ENCODE measurements at places on chromosomes 5 and 9.
A peak's percentile ranks its signal among the peaks of the same experiment; 100 is the strongest.

- no peak for DNase-seq
These were observed 517.2 kb downstream of the CAAP1 start for GRCh38 chr9:26375448-26375847.

DNA sequence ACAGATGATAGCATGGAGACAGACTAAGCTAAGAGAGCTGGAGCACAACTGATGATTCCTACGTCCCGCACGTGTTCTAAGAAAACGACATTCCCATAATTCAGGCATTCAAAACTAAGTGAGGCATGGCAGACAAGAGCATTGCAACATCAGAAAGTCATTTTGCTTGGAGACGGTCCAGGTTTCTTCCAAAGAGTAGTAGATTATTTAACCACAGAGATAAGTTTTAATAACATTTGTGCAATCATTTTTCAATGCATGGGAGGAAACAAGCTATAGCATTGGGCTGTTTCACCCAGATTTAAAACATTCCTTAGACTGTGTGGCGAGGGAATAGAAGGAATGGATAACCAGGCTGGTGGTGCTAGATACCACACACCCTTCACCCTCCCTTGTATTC lies 117.2 kb downstream of the APBA1 start:
- no peak for DNase-seq

- no peak for DNase-seq
These were observed 133.3 kb upstream of the C6 start for GRCh38 chr5:41346609-41347008.

- peak; percentile 65 for DNase-seq
These were observed 84.0 kb downstream of the HSD17B3 start for GRCh38 chr9:96217754-96218693.

DNA sequence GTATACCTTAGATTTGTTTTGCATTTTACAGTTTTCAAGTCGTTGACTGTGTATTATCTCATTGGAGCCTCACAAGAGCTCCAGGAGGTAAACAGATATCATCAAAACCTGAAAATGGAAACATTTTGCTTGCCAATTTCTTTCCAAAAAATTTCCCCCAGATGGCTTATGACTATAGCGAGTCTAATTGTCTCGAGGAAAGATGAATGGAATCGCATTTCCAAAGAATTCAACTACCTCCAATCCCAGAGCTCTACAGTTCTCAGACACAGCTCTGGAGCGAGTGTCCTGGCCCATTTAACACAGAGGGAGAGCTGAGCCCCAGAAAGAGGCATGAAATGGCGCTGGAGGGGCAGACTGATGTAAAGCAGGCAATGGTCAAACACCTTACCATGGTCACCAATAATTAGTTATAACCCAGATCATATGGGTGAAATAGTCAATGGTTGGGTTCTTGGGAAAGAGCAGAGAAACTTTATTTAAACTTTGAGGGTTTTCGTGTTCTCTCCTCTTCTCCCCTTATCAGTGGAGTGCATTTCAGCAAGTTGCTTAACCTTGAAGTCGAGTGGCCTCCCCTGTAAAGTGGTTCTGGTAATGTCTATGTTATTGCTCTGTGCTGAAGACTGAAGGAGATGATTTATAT lies 168.2 kb downstream of the ZDHHC21 start:
- DNase-seq, result no peak

DNA sequence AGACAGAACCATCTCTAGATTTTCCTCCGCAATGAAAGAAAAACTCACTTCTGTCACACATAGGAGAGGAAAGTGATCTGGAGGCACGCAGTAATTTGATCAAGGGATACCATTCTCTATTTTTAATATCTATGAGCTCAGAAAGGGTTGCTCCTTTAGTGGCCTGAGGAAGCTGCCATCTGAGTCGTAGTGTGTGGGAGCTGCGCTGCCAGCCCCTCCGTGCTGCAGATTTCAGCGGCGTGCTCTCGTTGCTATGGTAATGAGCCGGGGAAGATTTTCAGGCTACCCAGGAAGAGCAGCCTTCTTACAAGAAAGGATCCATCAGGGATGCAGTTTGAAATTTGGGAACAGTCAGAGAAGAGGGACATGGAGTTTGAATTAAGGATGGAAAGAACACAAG lies 17.1 kb upstream of the GOLM1 start:
- no peak for DNase-seq

- no peak for DNase-seq
These were observed 82.5 kb upstream of the LMNB1 start for GRCh38 chr5:126694403-126694802.

DNA sequence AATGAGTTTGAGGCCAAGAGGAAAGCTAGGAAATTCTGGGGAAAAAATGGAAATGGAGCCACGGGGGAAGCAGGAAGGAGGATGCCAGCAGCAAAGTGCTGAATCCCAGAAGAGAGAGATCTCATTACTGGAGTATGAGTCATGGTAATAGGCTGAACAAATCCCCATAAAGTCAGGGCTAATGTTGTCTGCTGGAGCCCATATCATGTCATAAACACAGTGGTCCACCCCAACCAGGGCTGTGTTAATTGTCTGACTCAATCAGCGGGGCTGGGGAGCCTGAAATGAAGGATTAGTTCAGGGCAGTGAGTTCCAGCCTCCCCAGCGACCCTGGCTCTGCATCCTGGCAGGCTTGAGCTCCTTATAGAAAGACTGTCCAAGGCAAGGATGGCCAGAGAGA lies 68.8 kb downstream of the TLR4 start:
- DNase-seq, result no peak

DNA sequence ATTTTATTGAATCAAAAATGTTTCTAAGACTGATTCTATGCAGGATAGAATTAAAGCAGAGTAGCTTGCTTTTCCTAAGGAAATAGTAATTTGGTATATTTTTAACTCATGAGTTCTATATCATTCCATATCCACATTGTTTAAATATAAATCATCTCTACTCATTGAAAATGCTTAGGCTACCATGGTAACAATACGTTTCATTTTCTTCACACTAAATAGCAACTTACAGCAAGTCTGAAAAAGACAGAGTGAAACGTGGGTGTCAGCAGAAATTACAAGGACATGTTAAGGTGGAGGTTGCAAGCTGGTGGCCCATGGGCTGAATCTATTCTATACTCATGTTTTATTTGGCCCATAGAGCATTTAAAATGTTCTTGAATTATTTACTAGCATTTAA lies 487.9 kb downstream of the ARHGEF28 start:
- no peak for DNase-seq

DNA sequence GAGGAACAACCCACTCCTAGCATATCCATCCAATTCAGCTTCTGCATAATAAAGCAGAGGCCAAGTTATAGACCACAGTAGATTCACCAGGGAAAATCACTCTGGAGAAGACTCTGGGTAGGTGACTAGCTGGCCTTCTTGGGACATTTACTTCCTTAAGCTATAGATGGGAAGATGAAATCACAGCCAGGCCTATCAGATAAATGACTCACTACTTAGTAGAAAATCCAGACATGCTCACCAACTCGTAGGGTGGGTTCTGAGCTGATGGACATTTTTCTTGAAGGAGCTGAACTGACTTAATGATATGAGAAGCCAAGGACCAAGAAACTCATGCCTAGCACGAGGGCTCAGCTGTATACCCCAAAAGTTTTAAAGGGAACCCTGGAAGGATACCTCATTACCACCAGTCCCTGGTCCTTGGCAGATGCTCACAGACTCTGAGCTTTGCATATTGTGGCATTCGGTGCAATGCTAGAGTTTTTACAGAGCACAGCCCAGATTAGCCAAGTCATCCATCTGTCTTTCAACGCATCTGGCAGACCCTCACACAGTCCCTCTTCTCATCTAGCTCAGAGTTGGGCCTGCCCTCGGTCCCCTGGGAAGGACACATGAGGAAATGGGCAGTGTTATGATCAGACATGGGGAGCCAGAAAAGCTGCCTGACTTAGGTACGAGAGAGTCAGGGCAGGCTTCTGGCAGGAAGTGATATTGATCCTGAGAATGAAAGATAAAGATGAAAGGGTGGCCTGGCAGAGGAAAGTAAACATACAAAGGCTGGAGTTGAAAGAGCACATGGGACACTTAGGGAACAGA lies 15.0 kb downstream of the ACSL6 start:
- DNase-seq, result no peak

DNA sequence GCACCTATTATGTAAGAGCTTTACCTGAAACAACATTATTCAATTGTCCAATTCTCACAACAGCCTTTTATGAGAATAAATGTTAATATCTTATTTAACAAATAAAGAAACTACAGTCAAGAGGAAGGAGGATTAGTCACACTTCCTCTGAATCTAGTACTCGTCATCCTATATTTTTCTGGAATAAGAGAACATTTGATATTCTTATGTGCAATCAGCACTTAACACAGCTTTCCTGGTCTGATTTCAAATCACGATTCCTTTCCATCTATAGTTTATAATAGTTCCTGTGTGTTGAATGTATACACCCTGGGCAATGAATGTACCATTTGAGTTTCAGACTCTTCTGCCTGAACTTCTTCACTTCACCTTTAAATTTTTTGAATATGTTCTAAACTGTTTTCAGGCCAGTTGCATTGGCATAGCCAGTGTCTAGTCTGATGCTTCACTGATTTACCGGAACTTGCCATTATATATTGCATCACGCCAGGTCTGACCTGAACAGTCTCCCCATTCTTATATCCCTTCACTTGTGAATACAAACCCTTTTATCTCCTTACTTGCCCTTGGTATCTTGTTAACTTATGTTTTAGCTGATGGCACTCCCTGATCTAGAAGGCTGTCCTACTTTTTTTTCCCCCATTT lies 698.3 kb downstream of the MAT2B start:
- DNase-seq, result no peak

- DNase-seq, result no peak
These were observed 11.5 kb downstream of the SNX30 start for GRCh38 chr9:112761912-112762655.

DNA sequence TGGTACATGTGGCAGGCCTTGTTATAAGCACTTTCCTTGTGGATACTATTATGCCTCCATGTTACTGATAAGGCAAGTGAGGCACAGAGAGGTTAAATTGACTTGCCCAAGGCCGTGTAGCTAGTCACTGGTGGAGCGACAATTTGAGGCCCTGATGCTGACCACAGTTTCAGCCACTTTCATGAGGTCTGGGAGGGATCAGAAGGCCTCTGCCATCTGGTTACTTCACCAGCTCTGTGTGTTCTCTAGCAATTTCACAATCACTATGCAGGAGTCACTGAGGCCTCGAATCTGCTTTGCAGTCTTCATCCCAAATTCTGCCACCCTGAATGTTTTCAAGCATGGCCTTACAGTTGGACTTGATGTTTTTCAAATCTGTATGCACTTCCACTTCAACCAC lies 9.1 kb downstream of the LRRC70 start:
- no peak for DNase-seq

DNA sequence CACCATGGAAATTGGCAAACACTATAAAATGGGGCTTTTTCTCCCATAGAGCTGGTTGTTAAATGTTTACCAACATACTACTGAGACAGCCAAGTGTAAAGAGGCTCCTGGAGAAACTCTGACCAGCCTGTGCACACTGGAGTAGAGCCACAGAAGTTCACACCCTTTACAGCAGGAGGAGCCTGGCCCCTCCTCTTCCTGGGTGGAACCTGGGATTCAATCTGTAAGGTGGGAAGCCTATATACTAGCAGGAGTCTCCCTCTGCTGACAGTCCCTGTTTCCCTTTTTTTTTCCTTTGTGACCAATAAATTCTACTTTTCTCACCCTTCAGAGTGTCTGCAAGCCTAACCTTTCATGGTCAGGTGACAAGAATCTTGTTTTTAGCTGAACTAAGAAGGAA lies 10.4 kb upstream of the SLC30A5 start:
- DNase-seq, result no peak

DNA sequence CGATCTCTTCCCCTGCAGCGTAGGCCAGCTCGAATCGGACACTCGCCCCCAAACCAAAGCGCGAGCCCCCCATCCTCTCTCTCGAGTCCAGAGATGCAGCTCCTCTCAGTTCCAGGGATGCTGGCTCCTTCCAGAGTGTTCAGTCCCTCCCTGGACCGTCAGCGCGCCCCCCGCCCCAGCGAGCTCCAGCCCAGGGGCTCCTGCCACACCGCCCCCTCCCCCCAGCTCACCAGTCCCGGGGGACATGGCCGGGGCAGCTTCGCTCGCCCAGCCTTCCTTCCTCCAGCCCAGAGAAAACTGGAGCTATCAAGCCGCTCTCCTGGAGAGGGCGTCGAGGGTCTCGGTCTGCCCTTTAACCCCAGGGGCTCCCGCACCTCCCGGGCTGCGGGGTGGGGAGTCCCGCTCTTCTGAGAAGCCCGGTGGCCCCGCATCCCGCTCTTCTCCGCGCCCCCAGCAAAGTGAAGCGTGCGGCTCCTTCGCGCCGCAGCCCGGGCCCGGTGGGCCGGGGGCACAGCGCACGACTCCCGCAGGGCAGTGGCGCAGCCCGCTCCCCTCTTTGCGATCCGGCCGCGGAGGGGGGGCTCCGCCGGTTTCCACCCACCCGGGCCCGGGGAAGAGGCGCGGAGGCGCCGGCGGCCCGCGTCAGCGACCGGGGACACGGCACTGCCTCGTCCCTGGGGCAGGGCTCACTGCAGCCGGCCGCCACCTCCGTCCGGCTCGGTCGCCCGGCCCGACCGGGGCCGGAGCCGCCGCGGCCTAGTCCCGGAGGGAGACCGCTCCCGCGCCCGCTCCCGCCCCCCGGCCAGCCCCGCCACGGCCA lies 587 bp downstream of the MIER3 start:
- DNase-seq, result peak; percentile 18

GRCh38 chr9:27441741-27442070 lies 82.4 kb upstream of the IFNK start:
- no peak for DNase-seq

- no peak for DNase-seq
These were observed 422.0 kb downstream of the HINT1 start for GRCh38 chr5:130743092-130743491.

DNA sequence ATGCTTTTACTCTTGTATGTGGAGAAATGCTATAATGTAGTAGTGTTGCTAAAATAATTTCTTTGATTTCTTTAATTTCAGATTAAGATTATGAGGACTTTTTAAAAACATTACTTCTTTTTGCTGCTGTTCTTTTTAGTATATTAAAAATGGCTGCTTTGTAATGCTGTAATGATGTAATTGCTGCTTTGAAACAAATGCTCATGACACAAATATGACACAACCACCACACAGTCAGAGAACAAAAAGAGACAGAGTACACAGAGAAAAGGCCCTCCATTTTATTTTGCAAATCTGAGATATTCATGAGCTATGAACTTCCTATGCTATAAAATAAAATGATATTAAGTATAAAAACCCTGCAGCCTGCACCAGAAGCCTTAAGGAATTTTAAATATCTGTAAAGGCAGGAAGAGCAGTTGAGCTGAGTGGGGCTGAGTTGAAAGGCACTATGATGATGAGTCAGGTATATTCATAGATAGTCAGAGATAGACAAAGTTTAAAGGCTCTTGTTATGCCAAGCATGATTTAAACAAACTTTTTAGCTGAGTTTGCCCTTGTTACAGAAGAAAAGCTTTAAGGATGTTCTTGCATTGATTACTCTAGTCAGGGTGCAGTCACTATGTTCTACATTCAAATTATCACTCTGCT lies 5.1 kb upstream of the POU5F2 start:
- no peak for DNase-seq
